ENCODE measurements at places on chromosomes 1 and 21.

GRCh38 chr1:63618011-63618410, 24.8 kb downstream of the PGM1 start:
- DNase-seq: no peak

- no peak for DNase-seq
Measured at GRCh38 chr1:38127428-38127827, 80.8 kb upstream of the POU3F1 start.

DNA sequence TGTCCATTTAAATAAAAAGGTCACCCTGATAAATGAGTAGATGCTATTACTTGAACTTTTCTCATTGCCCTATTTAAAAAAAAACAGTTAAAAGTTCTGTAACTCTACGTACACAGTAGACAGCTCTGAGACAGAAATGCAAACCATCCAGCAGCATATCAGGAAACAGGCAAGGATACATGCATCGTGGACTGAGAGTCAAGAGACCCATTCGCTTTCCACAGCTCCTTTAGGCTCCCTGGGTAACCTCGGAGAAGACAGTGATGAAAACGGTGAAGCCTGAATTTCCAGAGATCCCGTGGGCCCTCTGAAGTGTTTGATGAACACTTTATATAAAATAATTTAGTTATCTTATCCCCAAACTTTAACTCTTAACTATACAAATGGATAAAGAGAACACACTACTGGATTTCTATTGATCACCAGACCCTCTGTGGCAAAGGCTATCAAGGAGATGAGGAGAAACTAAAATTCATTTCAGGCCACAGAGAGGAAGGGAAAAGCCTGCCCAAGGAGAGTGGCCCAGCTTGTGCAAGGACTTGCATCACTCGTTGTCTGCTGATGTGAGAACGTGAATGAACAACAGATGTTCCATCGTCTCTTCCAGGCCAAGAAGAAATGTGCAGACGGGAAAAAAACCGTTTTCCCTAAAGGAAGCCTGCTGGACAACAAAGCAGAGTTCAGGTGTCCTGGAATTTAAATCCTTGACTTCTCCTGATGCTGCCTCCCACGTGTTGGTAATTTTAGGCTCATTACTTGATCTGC, 131.0 kb downstream of the TGFBR3 start:
- DNase-seq: peak; percentile 91

DNA sequence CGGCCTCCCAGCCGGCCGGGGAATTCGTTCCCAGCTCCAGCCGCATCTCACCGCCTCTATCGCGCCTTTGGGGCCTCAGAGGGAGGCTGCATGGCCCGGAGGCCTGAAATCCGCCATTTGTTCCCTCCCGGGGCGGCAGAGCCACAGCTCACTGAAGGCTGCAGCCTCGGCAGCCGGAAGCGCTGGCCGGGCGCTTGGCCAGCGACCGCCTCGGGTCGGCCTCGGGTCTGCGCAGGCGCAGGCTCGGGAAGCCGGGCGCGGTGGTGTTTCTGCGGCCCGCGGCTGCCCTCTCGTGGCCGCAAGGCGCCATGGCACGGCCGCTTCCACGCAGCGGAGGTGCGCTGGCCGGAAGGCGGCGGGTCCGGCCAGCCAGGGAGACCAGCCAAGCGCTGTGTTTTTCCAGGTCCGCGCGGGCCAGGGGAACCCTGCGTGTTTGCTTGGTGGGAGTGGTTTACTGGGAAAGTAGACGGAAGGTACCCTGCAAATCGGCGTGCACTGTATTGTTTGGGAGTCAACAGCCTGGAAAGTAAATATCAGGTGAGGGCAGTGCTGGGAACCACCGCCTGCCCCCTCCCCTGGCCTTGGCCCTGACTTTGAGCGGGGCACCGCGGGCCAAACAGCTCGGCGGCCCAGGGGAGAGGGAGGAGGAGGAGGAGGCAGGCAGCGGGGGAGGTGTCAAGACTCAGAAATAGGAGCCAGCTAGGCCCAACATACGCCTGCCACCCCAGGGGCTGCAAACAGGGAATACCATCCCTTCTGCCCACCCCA, 52.7 kb upstream of the CD34 start:
- peak; percentile 66 for DNase-seq

DNA sequence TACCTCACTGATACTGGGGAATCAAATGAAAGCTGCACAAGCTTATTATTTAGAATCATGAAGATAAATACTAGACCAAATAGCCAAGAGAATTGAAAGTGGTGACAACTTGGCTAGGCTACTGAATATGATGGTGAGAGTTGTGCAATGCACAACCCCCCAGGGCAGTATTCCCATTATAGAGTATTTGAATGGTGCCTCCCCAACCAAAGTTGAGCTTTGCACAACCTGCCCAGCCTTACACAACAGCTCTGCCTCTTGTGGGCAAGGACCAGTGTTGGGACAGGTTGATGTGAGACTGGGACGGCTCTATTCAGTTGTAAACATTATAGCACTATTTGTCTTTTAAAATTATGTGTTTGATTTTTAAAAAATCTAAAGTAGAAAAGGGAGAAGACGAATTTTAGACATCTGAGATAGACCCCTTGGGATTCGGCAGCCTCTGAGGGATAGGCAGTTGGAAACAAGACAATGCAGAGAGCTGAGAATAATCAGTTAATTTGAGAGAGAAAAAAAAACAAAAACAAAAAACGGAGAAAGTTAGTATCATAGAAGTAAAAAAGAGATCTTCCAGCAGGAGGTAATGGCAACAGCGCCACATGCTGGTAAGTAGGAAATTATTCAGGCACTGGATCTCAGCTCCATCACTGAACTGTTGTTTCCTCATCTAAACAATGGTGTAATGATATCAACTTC, 91.0 kb upstream of the KCNA3 start:
- peak; percentile 35 for DNase-seq

Data from fibroblast of the conjunctiva (primary cell).